DND-41 (cell line): ENCODE measurements at places on chromosomes 7 and 10.
A peak's percentile ranks its signal among the peaks of the same experiment; 100 is the strongest.

GRCh38 chr7:157113607-157114006, 25.1 kb upstream of the UBE3C start:
- DNase-seq: no peak

GRCh38 chr7:8433477-8434289, at the start of gene NXPH1:
NXPH1 (plus strand) TSS chr7:8433609.
- DNase-seq: no peak

GRCh38 chr10:124225467-124226270, 132.3 kb upstream of the CHST15 start:
- peak; percentile 38 for DNase-seq

DNA sequence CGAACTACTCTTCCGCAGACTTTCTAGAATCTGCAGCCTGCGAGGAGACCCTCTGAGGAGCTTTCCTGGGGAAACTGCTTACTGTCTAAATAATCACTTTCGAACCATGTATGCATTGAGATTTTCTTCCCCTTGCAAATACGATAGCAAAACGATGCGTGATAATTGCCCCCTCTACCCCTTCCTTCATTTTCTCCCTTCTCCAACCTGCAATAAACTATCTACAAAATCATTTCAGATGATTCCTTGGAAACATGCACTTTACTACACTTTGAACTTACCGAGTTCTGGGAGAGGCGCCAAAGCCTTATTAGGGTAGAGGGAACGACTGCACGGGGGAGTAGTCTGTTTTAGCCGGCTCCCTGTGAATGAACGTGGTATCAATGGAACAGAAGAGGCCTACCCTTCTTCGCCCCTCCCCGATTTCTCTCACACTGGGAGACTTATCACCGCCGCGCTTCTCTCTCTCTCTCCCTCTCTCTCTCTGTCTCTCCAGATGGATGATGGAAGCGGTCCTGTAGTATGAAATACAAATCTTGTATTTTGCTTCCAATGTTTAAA, at the start of gene FGFBP3:
Gene FGFBP3, minus strand, starts transcription at position 370 of the 561 bp plus-strand sequence. CDS start 517 bp downstream, outside the sequence.
- DNase-seq: peak; percentile 80

DNA sequence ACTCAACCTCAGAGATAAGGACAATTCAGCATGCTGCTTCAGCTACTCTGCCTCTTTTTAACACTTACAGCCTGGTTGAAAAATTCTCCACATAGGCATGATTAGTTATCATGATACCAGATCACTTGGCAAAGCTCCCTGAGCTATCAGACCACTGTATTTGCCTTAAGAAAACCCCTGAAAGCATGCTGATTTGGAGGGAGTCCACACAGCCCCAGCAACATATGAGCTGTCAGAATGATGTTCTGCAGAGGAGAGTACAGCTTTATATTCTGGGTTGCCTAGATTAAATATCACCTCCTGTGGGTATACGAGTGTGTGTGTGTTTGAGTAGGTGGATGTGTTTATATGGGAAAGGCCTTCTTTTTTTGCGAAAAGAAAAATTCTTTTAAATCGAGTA, 170.2 kb upstream of the CHRM2 start:
- DNase-seq: no peak

- no peak for DNase-seq
Measured at GRCh38 chr10:30583778-30584415, 45.7 kb downstream of the LYZL2 start.

DNA sequence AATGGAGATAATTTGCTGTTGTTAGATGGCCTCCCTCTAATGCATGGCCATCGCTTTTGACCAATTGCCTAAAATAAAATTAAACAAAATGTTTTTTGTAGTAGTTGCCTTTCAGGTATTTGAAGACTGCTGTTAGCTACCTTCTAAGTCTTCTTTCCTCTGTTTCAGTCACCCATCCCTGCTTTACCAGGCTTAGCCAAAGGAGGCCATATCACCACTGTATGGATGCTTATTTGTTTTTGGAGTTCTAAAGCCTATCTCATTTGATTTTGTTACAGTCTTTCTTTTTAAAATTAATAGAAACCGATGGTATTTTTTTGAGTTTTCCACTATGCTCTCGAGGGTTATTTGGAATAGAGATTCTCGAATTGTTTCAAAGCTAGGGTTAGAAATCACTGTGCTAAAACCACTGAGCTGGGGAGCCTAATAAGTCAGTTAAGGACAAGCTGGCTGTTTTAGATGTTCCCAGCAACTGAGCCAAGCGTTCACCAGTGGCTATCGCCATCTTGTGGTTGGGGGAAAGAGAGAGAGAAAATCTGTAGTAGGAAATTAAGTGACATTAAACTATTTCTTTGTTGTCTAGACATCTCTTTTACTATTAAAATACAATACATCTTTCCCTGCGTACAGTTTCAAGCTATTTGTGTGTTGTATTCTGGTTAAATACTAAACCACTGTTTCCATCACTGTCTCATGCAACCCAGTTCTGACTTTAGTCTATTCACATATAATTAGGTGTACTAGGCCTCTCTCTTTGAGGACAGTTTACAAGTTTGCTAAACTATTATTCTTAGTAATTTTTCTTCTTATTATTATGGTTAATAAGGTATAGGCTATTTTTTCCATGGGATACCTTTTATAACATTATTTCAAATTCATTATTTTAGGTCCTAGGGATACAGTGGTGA, 52.2 kb downstream of the GPR158 start:
- DNase-seq: peak; percentile 39

DNA sequence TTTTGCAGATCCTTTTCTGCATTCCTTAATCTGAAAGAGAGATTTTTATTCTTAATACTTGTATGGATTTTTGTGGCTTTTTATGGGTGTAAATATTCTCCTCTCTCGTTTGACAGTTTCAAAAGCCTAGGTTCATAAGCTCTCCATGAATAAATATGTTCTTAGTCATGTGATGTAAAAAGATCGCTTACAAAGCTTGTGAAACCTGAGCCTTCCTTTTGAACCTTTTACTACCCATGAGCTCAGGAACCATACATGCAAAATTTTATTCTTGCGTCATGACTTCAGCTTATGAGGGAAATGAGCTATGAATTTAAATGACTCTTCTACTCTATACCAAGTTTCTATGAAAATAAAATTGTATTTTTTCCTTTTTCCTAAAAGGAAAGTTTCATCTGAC, 98.7 kb downstream of the POLL start:
- no peak for DNase-seq

DNA sequence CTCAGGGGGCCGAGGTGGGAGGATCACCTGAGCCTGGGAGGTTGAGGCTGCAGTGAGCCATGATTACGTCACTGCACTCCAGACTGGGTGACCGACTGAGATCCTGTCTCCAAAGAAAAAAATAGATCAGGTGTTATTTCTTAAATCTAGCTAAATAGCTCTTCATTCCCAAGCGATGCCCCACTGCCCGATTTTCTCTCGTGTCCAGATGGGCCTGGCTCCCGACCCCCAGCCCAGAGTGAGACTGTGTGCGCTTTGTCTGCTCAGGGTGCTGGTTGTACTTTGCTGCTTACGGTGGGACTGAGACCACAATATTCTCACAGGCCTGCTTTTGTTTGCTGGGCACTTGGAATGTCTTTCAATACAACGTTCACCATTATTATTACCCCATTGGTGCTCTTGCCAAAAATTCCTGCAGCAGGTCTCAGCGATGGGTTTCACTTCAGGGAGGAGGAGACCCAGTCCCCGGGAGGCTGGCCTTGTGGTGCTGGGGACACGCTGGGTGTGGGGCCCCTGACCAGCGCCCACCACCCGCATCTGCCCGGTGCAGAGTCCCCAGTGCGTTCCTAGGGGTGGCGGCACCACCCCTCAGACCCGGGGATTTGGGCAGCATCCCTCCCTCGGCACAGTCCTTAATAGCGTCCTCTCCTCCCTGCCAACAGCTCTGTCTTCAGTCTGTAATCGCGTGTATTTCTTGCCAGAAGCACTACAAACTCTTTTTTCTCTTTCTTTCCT, 20.4 kb upstream of the DPYSL4 start:
- DNase-seq: no peak

GRCh38 chr7:80105701-80106408, 28.8 kb upstream of the GNAI1 start:
- DNase-seq: no peak

GRCh38 chr10:58919927-58920654, 256.4 kb upstream of the PHYHIPL start:
- no peak for DNase-seq

- DNase-seq: no peak
Measured at GRCh38 chr7:97770850-97771249, 39.0 kb downstream of the TAC1 start.

- DNase-seq: no peak
Measured at GRCh38 chr7:33937871-33938270, 32.5 kb downstream of the BMPER start.

DNA sequence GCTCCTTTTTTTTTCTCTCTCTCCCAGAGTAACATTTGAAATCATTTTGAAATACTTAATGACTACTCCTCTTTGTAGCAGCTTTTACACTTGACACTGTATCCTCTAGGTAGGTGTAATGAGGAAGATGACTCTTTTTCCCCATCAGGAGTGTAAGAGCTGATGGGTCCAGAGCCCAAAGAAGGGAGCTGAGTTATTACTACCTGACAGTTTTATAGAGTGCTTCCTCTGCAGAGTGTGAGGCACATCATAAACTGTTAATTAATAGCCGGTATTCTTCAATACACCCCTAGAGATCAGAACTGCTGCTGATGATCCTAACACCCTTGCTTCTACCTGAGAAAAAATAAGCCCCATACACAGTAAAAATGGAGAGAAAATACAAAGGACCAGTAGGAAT, 279.8 kb upstream of the SEMA3A start:
- DNase-seq: no peak

DNA sequence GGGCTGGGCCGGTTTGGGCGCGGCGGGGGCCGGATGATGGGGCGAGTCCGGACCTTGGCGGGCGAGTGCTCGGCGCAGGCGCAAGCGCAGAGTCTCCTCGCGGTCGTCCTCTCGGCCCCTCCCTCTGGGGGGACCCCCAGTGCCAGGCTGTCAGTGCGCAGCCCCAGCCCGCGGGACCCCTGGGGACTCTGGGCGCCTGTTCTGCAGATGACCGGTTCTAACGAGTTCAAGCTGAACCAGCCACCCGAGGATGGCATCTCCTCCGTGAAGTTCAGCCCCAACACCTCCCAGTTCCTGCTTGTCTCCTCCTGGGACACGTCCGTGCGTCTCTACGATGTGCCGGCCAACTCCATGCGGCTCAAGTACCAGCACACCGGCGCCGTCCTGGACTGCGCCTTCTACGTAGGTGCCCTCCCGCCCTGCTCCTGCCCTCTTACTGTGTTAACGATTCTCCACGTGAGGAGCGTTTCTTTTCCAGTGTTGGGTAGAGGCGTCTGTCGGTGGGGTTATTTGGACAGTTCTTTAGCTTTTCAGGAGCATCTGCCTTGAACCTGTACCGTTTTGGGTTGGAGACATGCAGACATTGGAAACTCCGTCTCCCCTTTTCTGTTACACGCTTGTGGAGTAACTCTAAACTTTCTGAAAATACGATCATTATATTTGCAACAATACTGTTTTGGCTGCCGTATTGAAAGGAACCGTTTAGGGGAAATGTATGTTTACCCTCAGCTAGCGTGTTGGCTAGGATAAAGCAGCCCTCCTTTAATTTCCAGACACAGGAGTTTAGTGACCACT, 706 bp downstream of the BUB3 start:
- peak; percentile 61 for DNase-seq

DNA sequence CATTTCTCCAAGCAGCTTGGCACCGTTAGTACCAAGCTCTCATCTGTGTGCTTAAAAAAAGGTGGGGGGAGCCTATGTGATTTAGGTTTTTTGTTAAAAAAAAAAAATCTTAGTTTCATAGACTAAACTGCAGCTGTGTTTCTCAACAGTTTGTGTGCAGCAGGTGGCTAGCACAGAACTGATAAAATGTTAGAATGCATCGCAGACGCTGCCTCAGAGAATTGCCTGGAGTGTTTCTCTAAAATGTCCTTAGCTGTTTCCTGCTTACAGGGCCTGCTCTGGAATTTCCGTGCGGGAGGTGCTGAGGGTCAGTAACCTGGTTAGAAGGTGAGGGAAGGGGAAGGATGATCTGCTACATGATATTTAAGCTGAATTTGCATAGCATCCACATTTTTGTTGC, 268.9 kb downstream of the PLXDC2 start:
- no peak for DNase-seq

GRCh38 chr7:98763441-98763840, 106.4 kb downstream of the TMEM130 start:
- DNase-seq: no peak

GRCh38 chr7:21352540-21353387, 75.1 kb upstream of the SP4 start:
- peak; percentile 5 for DNase-seq

DNA sequence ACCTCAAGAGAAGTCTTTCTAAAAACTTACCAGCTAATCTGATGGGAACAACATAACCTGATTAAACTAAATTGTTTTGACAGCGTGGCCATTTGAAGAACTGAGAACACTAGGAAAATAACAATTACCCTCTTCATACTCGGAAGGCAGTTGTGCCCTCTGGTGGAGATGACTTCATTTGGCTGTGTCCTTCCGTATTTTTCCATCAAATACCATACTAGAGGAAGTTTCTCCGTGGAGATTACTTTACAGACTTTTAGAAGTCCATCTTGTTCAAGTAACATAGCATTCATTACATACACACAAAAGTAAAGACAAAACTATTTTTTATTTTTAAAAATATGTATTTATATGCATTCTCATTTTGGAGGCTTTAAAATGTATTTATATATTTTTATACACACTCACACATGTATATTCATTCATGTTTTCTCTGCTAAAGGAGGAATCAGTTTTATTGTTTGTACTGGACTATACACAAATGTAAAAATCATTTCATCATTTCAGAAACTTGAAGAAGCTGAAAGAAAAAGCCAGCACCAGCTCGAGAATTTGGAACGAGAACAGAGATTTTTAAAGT, 25.2 kb downstream of the SMNDC1 start:
- no peak for DNase-seq

DNA sequence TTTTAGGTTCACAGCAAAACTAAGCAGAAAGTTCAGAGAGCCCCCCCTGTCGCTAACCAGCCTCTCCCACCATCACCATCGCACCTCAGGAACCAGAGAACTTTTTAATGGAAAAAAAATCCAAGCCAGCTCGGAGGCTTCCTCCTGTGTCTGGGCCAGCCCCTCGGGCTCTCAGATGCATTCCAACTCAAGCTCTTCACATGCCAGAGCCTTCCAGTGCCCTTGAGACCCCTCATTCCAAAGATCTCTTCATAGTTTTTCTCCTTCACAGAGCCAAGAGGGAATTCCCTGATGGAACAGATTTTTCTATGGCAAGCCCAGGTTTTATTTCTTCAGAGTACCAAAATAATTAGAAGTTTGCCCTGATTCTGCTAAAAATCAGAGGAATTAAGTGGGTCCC, 153.4 kb upstream of the LANCL2 start:
- DNase-seq: no peak
